ENCODE measurements at places on chromosomes 5 and 9.

DNA sequence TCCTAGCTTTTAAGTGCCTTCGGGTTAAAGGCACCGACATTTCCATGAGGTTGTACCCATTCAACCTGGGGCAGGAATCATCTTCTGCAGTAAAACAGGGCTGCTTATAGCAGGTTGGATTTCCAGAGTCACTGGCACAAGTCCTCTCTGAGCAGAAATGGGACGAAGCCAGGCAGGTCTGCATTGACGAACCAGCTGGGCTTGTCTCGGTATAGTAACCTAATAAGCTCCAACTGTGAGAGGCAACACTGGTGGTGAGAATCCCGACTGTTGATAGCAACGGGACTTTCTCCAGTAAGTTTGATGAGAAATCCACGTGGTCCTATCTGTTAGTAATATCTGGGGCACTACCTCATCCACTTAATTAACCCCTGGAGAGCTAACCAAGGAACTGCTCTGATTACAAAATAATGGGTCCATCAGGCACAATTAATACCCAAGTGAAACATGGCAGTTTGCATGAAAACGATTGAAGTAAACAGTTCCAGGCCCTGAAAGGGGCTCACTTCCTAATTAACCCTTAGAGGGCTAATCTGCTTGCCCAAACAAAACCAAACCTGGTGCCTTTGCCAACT, 491.0 kb upstream of the C9orf72 start:
- no peak for DNase-seq

GRCh38 chr9:105963343-105964099, 269.2 kb downstream of the TMEM38B start:
- no peak for DNase-seq

DNA sequence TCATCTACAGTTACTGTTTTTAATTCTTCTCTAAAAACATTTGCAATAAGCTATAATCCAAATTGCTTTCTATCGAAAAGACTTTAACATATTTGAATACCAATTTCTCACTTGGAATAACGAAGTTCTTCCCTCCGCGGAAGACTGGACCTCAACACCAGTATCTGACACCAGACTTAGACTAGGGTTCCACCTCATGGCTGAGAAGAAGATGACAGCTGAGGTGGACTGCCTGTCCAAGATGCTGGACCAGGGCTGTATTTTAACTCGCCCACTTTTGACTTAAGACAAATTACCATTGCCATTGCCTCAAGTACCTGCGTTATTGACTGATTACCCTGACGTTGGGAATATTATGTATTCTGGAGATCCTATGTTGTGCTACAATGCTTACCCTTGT, 34.1 kb downstream of the ZMAT2 start:
- no peak for DNase-seq

- DNase-seq, result no peak
These were observed 102.4 kb downstream of the OSTF1 start for GRCh38 chr9:75190762-75191161.

GRCh38 chr5:2430606-2431005, 320.9 kb downstream of the IRX2 start:
- no peak for DNase-seq

DNA sequence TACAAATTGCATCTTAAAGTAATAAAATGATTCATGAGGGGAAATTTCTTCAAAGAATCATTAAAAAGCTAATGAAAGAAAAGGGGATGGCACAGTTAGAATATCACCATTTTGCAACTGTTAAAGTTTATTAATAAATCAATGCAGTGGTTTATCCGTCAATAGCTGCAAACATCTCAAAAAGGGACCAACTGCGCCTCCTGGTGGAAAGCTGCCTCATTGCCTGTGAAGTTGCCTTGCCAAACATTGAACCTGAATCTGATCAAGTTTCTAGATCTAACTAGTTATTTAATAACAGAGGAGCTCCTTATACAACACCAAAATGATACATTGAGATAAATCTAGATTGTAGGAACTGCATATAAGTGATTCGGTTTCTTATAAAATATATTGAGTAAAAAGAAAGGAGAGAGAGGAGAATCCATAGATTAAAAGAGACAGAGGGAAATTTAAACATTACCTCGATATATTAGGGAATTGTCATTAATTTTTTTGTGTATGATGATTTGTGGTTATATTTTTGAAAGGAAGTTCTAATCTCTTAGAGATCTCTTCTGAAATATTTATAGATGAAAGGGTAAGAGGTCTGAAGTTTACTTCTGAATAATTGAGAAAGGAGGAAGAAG, 6.9 kb upstream of the NDUFB6 start:
- peak; percentile 62 for DNase-seq

- no peak for DNase-seq
These were observed 137.0 kb downstream of the MRPL36 start for GRCh38 chr5:1662559-1663085.

DNA sequence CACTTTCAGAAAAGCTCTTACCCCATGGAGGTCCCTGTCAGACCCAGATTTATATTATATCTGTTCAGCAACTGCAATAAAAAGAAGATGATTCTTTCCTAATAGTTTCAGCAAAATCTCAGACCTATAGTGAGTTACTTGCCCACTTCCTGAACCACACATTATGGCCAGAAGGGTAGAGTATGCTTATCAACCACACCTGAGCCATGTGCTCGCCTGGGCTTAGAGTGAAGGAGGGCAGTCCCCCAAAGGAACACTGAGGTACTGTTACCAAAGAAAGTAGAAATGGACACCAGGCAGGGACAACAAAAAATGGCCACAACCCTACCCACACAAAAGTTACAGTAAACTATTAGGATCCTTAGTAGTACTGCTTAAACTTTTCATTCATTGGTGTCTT, 128.7 kb downstream of the ZNF608 start:
- no peak for DNase-seq

DNA sequence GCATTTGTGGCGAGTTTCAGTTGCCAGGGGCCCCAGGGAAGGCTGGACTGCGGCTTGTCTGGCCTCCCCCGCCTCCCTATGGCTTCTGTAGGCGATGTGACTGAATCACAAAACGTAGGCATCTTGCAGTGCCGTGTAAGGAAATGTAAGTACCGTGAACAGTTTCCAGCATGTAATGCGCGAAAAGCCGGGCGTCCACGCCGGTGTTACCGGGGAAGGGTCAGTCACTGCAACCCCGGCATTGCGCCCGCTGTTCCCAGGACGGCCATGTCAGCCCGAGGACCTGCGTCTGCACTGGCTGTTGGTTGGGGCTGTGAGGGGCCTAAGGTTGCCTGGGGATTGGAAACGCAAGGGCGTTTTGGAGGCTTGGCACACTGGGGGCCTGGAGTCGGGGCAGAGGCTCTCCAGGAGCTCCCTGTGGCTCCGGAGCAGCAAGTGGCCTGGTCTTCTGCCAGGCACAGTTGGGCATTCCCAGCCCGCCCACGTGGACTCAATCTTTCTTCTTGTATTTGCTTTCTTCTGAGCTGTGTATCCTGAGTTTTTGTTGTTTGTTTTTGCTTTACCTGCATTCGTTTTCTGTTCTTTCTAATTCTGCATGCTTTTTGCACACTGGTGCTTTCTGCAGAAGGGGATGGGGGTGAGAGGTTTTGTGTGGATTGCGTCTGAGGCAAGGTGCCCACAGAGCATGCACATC, 36.9 kb upstream of the PLEKHG4B start:
- DNase-seq, result no peak

- no peak for DNase-seq
These were observed 77.8 kb downstream of the GCNT4 start for GRCh38 chr5:74974451-74975091.

DNA sequence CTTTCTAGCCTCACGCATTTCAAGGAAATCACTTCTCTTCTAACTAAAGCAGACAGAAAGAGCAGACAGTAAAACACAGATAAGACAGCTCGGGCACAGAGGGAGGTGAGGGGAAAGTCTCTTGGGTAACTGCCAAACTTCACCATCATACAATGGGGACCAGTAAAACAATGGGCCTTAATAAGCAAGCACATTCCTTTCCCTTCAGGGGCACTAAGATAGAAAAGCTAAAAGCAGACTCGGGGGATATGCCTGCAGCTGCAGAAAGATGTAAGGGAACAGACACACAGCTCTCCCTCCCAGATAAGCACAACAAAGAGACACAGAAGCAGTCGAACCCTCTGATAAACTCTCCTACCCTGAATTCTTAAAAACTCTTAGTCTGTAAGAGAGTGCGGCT, 15.6 kb upstream of the CKS2 start:
- no peak for DNase-seq

DNA sequence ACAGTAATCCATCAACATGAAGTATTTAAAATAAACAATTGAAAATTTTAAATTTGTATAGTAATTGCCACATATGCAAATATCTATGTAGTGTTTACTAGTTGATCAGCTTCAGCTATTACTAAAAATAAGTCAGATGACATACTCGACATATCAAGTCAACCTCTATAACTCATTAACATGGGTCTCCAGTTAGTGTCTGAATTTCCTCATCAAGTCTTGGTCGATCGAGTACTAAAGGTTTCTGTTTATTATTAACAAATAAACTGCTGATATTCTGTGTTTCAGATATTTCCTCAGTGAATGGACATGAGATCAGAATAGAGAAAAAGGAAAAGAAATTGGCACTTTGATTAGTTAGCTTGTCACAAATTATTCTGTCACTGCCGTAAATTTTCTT, 266.5 kb upstream of the ITGA1 start:
- no peak for DNase-seq

GRCh38 chr9:126754436-126755316, 50.2 kb upstream of the ZBTB43 start:
- DNase-seq, result no peak

DNA sequence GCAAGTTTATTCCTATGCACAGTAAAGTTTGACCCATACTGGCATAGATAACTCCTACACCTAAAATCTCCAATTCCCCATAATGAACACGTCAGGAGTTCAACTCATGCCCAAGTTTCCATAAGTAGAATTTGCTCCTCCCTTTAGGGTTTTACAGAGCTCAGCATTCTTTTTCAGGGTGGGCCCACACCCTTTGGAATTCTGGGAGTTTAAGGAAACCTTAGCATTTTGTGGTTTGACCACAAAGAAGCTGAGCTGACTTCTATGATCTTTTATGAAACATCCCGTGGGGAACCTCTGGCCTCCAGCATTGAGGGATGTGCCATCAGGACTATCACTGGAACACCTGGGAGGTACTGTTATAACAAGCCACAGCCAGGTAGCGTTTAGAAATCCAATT, 220.6 kb upstream of the MAP3K1 start:
- no peak for DNase-seq
